Liver (tissue), 10 donors: ENCODE measurements at places on chromosomes 2 and 18.

- DNase-seq, result no peak
Observed at GRCh38 chr2:182503886-182504285, 77.0 kb upstream of the PDE1A start.

DNA sequence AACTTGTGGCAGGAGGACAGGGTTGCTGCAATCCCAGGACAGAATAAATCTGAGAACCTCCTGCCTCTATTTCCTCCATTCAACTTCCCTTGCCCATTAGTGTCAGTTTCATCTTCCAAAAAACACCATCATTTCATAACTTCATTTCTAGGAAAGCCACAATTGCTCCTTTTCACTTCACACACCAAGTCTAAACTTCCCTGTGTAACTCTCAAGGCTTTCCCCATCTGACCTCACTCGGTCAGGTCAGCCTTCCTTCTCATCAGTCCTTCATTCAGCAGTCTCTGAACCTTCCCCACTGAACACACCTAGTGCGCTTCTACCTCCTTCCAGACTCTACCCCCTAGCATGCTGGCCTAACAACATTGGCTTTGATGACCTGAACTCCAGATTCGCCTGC lies 35.8 kb downstream of the TCF7L1 start:
- DNase-seq, result no peak

GRCh38 chr2:102588213-102588939 lies 31.0 kb upstream of the SLC9A2 start:
- no peak for DNase-seq

GRCh38 chr2:75454241-75454620 lies 106.5 kb downstream of the EVA1A start:
- no peak for DNase-seq

GRCh38 chr2:181441670-181442069 lies 15.5 kb upstream of the ITGA4 start:
- DNase-seq, result no peak

DNA sequence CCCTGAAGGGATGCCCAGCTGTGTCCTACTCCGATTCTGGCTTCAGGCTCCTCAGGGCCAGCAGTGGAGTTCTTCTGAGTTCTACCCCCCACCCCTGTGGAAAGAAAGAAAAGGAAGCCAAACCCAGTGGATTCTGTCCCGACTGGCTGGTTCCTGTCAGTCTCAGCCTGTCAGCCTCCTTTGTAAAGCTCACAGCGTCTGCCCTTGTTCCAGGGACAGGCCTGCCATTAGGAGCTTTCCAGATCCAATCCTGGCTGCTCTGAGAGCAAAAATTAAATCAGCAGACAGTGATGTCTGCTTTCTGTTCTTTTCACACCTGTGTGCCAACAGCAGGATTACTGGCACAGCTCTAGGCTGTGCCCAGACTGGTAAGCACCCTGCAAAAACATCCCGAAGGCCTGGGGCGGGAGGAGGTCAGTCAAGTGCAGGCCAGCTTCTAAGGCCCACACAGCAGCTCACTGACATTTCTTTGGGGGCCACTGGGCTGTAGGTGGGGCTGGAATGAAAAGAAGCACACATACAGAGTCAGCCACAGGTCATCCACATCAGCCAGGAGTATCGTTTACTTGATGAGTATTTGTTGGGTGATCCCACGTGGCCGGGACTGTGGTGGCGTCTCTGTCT lies 69.1 kb downstream of the EHD3 start:
- DNase-seq, result no peak

GRCh38 chr2:70062270-70062669 lies 25.0 kb upstream of the PCBP1 start:
- no peak for DNase-seq

GRCh38 chr2:109451671-109452070 lies 162.1 kb downstream of the SEPTIN10 start:
- no peak for DNase-seq

- peak; percentile 67 for DNase-seq
Observed at GRCh38 chr2:111698743-111699554, 185.0 kb downstream of the ANAPC1 start.

GRCh38 chr18:65938592-65939372 lies 188.0 kb downstream of the CDH7 start:
- no peak for DNase-seq

GRCh38 chr2:147547440-147547839 lies 297.4 kb upstream of the ACVR2A start:
- DNase-seq, result no peak

GRCh38 chr2:195795879-195796278 lies 138.9 kb downstream of the SLC39A10 start:
- DNase-seq, result no peak

DNA sequence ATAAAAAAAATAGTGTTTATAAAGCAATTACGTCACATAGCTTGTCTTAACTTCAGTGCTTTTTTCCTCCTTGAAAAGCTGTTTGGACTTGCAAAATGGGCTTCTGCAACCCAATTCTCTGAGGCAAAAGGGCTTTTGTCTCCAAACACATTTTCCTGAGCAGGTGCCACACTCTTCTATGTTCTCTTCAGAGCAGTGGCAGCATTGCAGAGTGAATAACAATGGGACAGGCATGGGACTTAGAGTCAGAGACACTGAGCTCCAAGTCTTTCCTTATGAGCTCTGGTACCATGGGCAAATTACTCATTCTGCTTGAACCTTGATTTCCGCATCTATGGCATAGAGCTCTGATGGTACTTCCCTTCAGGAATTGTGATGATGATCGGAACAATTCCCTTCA lies 149.0 kb downstream of the ARL6IP6 start:
- no peak for DNase-seq

- no peak for DNase-seq
Observed at GRCh38 chr18:63789327-63789726, 14.1 kb downstream of the SERPINB7 start.

DNA sequence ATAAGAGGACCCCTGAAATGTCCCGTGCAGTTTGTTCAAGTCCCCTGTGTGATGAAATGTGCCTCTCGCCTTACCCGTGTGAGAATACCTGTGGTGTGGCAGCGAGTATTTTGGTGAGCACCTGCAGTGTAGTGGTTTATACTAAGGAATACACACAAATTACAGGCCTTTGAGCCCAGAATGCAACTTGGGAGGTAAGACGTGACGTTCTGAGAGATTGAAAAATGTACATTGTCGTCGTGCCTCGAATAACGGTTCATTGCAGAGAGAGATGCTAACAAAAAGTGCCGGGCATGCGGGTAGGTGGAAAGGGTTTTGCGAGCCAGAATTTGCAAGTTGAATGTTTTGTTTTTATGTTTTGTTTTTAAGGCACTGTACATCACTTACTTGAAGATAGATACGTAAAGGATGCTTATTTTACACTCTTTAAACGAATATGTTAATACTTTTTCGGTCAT lies 867 bp downstream of the RBBP8 start:
- DNase-seq, result no peak

GRCh38 chr2:19860022-19860421 lies 41.8 kb downstream of the TTC32 start:
- no peak for DNase-seq

DNA sequence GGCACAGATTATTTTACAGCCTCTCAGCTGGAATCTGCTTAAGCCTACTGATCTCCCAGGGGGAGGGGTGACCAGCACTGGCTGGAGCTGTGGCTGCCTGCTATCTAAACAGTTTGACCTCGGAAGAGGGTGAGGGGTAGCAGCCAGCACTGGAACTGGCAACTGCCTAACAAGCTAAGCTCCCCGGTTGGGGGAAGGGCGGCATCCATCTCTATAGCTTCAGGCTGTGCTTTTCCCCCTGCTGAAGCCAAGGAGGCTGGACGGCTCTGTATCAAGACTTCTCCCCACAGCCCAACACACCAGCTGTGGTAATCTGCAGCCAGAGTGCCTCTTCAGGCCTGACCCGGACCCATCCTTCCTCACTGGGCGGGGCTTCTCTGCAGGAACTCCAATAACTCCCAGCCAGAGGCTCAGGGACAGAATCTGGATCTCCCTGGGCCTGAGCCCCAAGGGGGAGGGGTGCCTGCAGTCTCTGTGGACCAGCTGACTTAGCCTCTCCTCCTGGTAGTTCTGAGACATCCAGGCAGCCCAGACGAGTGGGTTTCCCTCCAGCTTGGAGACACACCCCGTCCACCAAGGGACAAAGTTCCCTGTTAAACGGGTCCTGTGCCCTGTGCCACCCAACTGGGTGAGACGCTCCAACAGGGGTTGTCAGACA lies 560.2 kb downstream of the LRP1B start:
- DNase-seq, result no peak

GRCh38 chr2:150475479-150476250 lies 11.8 kb downstream of the RND3 start:
- DNase-seq, result no peak

- no peak for DNase-seq
Observed at GRCh38 chr2:9748577-9748976, 94.7 kb upstream of the TAF1B start.

GRCh38 chr18:62198259-62198658 lies 11.2 kb downstream of the RELCH start:
- no peak for DNase-seq

- DNase-seq, result no peak
Observed at GRCh38 chr2:70330476-70330875, 28.6 kb upstream of the FAM136A start.

- no peak for DNase-seq
Observed at GRCh38 chr2:238821391-238821790, 26.5 kb upstream of the TWIST2 start.

DNA sequence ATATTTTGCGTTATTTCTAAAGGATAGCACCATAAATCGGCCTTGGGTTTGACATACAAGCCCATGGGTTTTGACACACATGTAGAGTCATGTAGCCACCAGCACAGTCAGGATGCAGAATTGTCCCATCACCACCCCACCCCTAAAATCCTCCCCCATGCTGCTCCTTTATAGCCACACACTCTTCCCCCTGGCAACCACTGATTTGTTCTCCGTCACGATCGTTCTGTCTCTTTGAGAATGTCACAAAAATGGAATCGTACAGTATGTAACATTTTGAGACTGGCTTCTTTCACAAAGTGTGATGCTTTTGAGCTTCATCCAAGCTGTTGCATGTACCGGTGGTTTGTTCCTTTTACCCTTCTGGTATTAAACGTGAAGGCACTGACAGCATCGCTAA lies 39.1 kb downstream of the CRACDL start:
- no peak for DNase-seq

- no peak for DNase-seq
Observed at GRCh38 chr2:42171396-42171980, 2.3 kb downstream of the EML4 start.

GRCh38 chr18:31931886-31932240 lies 11.1 kb downstream of the TRAPPC8 start:
- DNase-seq, result no peak

GRCh38 chr2:230879891-230880290 lies 15.1 kb downstream of the ITM2C start:
- no peak for DNase-seq

- no peak for DNase-seq
Observed at GRCh38 chr2:38465789-38466127, 88.7 kb upstream of the ATL2 start.

DNA sequence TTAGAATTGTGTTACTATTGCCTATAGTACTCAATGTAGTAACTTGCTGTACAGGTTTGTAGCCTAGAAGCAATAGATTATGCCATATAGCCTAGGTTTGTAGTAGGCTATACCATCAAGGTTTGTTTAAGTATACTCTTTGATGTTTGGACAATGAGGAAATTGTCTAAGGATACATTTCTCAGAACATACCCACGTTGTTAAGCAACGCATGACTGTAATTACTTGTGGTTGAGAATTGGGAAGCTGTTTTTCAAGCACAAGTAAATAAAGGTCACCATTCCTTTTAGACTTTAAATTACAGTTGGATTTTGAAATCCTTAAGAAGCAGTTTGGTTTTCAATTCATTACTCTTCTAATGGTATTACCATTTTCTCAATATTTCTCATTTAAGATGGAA lies 89.8 kb upstream of the KCNH7 start:
- no peak for DNase-seq

DNA sequence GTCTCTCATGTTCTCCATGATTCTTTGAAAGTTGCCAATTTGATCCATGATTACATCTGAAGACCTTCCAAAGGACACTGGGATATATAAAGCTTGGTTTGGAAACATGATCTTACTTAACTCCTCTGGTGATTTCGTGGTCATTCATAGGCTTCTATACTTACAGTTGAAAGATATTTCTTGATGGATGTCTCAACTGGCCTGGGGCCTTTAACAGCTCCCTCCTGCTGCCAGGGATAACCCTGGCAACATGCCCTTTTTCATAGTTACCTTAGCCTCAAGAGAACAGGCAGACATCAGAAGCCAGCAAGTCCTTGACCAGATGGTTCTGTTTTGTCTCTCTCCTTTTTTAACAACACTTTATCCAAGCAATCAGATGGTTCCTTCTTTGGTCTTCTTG lies 23.5 kb upstream of the MFF start:
- DNase-seq, result no peak

DNA sequence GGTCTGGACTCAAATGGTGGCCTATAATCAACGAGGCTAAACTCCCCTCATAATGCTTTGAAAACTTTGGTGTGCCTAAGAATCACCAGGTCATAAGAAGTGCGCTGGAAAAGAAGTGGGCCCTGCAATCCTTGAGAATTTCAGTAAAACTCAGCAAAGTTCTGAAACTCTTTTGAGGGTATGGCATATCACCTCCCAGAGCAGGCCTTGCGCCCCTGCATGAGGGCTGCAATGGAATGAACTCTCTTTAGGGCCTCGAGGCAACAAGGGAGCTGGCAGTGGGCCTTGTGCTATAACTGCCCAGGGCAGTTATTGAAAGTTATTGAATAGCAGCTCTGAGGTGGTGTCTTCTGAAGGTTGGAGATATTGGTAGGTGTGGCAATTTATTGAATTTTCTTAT lies 34.5 kb upstream of the AFF3 start:
- DNase-seq, result no peak

GRCh38 chr18:40874233-40874632 lies 1080.8 kb upstream of the PIK3C3 start:
- no peak for DNase-seq

- DNase-seq, result no peak
Observed at GRCh38 chr2:229179628-229180027, 91.5 kb downstream of the PID1 start.

GRCh38 chr2:164000176-164000575 lies 264.4 kb upstream of the FIGN start:
- no peak for DNase-seq

GRCh38 chr2:177193240-177193639 lies 19.4 kb upstream of the HNRNPA3 start:
- no peak for DNase-seq

GRCh38 chr2:102138331-102138730 lies 4.2 kb upstream of the IL1R1 start:
- no peak for DNase-seq

DNA sequence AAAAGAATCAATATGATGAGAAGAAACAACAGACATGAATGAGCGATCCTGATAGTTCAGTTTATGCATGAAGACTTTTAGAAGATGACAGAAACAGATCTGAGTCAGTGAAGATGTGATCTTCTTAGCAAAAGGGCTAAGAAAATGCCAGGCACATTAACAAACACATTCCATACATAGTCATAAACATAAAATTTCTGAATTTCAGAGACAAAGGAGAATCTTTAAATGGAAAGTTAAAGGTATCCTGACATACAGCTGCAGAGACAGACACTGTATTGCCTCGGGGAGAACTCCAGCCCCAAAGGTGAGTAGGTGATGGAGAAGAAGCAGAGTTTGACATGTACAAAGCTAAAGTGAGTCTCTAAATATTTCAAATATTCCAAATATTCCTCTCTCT lies 40.6 kb upstream of the FN1 start:
- no peak for DNase-seq

- no peak for DNase-seq
Observed at GRCh38 chr2:183630964-183631363, 506.7 kb downstream of the NUP35 start.
